ENCODE measurements at places on chromosomes 11 and 22.

DNA sequence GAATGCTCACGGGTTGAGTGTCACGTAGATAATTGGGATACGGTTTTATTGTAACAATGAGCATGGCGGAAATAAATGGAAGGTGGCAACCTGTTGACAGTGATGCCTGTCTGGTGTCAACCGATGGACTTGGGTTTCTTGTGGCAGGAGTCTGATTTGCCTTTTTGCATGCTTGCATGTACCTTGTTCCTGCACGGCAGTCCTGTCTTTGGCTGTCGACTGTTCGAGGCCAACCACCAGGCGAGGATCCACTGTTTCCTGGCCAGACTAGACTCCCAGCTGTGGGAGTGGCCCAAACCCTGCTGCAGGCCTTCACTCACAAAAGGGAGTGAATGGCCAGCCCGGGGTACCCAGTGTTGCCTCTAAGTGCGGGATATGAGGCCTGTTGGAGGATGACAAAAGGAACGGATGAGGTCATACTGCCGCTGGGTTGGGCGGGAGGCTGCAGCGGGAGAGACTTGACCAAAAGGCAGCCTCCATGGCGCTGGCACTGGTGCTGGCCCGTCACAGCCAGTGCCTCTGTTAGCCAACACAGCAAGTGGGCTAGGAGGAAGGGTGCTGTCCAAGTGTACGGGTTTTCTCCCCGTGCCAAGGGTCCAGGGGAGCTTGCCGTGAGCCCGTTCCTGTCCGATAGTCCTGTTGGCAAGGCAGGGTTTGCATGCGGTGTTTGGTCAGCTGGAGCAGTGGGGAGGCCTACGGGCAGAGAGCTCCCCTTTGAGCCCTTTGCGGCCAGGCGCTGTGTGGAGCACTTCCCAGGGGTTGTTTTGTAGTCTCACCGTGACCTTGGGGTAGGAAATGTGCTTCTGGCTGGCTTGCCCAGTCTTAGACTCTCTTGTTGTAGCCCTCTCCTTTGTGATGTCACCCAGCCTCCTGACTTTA, 974 bp downstream of the DGCR8 start:
- DNase-seq, result no peak

DNA sequence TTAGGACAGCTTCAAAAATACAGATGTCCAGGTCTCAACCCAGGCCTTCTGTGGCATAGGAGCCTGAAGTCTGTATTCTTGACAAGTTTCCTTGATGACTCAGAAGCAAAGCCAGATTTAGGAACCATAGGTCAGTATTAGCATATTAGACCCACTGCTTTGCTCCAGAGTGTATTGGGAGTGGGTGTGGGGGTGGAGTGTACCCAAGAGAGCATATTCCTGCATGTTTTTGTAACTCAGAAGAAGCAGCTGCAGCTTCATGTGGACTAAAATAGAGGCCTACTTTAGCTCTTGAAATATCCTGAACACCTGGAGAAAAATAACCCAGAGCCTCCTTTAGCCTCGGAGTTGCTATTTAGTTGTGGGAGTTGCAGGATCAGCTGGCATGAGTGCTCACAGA, 106.7 kb downstream of the CCDC81 start:
- DNase-seq, result no peak

GRCh38 chr11:120738516-120739046, 227.0 kb downstream of the GRIK4 start:
- no peak for DNase-seq

DNA sequence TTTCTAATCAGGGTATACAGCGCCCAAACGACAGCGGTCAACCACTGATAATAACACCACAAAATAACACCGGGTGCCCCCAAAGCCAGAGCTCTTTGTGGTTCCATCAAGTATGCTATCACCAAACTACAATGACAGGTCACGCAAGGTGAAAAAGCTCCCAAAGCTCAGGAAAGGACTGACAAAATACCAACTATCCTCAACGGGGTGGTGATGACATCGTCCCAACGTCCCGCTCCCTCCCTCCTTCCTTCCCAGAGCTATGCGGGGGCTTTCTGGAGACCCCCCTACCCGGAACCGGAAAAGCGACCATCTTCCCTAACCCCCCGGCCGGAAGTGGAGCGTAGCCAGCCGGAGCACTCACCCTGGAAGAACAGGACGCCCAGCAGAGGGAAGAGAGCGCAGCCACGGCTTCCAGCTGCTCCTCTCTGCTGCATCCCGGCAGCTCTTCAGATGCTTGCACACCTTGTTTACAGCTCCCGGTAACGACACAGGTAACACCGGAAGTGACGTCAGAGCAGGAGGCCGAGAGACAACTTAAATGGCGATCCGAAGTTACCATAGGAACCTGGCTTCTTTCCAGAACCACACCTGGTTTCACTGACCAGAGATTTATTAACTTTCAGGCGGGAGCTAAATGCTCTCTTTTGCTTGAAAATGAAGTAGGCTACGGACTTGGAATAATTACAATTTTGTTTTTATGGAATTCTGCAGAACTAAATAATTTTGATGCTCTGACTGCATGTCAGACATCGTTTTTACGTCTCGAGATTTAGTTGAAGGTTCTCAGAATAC, at the start of gene MPZL3:
TSS of gene MPZL3 (minus strand) at position 508 of the 795 bp plus-strand sequence. CDS start at position 437, 71 bp downstream.
- no peak for DNase-seq

DNA sequence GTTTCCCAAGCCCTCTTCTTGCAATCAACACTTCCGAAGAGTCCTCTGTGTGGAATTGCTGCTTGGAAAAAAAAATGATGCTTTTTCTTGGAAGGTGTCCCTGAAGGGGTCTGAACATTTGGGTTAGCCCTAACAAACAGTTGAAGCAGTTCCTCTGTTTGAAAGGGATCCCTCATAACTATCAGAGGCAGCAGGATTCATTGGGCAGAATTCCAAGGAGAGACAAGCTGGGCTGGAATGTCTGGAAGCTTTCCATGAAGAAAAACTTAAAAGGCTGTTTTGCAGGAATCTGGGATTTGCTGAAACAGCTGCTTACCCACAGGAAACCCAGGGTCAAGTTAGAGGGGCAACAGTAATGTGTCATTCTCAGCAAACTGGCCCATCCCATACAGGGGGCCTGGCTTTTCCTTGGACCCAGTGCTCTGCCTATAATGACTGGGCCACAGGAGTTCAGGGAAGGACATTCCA, 3.1 kb downstream of the CSNK2A3 start:
- no peak for DNase-seq

GRCh38 chr22:40036591-40037225, 42.0 kb downstream of the FAM83F start:
- DNase-seq, result no peak

- DNase-seq, result no peak
These were observed 6.4 kb upstream of the CCKBR start for GRCh38 chr11:6253197-6253596.

GRCh38 chr11:60987577-60988277, 16.2 kb downstream of the CD6 start:
- DNase-seq, result no peak

DNA sequence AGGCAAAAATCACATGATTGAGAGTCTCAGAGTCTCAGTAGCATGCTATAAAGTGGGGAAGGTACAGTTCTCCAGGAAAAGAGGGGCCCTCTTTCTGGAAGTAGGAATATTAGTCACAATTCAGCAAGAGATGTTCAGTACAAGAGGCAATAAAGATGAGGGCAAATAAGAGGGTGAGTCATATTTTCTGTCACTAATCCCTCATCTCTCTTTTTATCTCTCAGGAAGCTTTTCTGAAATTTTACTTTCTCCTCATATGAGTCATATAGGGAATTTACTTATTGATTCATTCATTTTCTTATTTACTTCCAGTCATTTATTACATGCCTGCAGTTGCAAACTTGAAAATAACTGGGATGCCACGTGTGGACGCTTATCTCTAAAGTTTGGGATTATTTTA, 3.4 kb upstream of the NXPE1 start:
- no peak for DNase-seq

GRCh38 chr11:95057959-95058358, 8.7 kb downstream of the KDM4F start:
- DNase-seq, result no peak

GRCh38 chr11:134202661-134203060, 21.1 kb downstream of the NCAPD3 start:
- no peak for DNase-seq

DNA sequence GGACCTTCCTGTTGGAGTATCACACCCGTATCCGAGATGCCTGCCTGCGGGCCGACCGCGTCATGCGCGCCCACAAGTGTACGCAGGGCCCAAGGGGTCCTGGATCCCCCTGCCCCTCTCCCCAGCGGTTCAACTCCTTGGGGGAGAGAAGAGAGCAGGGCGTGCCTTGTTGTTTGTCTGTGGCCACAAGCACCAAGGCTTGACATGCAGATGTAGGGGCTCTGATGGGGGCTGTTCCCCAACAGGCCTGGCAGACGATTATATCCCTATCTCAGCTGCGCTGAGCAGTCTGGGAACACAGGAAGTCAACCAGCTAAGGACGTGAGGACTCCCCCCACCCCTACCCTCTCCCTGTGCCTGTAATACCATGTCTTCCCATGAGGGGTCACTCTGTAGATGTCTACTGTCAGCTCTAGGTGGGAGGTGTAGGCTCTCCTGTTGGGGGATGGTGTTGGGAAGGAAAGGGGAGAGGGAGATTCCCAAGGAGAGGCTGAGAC, 6.8 kb downstream of the CFL1 start:
- DNase-seq, result no peak

DNA sequence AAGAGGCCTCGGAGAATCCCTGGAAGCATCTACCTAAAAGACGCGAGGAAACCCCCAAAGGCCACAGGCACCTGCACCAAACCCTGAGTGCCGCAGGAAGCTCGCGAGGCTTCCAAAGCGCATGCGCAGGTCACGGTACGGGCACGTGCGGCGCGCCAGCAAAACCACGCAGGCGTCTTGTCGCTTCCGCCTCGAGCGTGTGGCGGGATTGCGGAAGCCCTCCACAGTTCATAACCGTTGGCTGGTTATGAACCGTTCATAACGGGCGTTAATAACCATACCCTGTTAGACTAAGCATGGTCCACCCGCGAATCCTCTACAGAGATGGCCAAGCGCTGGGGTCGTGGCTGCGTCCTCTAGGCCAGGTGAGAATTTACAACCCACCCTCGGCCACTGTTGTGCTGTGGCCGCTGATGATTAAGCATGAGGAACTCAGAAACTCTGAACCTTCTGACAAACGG, 46.4 kb downstream of the MORC2 start:
- DNase-seq, result no peak

- no peak for DNase-seq
These were observed 19.6 kb downstream of the TUB start for GRCh38 chr11:8100605-8101004.

DNA sequence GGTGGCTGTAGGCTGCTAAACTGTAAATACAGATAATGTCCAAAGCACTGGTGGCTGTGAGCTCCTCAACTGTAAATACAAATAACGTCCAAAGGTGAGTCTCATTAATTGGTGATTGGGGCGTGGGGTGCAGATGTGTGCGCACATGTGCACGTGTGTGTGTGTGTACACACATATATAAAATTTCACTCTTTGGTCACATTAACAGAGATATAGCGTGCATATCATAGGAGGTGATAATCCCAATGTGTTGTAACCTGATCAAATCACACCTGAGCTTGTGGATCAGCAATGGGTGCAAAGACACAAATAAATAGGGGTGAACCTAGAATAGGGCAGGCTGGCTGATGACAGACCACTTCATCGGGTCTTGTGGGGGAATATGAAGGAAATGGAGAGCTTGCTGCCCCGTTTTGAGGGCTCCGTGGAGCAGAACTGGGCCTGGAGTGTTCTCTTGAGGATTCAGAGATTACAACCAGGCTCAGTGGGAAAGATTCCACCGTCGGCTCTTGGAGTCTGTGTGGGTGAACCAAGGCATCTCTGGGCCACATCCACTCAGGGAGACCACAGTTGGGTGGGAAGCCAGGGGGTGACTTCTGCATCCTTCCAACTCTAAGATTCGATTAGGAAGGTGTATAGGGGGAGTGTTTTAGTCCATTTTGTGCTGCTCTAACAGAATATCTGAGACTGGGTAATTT, 24.9 kb upstream of the OSBPL5 start:
- no peak for DNase-seq

DNA sequence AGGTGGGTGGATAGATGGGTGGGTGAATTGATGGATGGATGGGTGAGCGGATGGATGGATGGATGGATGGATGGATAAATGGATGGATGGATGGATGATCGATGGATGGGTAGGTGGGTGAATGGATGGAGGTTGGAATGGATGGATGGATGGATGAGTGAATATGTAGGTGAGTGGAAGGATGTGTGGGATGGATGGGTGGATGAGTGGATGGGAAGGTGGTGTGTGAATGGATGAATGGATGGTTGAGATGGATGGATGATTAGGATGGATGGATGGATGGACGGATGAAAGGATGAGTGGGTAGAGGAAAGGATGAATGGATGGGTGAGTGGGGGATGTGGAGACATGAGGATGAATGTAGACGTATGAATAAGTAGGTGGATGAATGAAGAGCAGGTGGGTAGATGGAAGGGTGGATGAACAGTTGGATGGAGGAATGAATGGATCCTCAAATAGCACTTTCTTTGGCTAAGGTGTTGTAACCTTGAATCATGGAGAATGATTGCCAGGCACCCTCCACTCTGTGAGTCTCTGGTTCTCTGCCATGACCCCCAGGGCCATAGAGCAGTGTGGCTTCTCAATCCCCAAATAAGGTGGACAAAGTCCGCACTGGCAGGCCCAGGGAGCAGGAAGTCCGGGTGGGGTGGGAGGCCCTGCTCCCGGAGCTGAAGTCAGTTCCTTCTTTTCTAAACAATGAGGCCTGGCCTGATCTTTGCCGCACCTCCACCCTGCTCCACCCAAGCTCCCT, 36.9 kb downstream of the IGF2 start:
- no peak for DNase-seq

DNA sequence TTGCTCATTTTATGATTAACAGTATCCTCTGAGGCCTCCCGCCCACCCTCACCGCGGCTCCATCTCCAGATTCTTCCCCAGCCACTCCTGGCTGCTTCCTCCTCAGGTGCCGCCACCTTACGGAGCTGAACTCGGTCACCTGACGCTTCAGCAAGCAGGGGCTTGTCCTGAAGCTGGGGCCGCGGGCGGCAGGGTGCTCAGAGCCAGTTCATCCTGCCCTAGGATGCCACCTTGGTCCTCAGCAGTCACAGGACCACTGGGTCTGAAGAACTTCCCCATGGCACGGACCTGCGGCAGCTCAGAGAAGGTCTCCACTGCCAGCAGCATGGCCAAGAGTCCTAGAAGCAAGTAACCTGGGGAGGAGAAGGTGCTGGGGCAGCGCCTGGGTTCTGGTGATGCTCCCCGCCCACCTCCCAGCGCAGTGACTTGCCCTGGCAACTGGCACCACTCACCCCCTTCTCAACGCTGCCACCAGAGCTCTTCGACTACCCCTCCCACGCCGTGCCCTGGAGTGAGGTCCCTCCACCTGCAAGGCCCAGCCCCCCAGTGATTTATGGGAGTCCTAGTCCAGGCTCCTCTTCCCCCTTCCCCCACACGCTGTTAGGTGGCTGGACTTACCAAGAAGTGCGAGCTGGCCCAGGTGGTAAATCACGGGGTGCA, 2.6 kb downstream of the KCNK7 start:
- no peak for DNase-seq
